ENCODE measurements at places on chromosomes 7 and 10.

DNA sequence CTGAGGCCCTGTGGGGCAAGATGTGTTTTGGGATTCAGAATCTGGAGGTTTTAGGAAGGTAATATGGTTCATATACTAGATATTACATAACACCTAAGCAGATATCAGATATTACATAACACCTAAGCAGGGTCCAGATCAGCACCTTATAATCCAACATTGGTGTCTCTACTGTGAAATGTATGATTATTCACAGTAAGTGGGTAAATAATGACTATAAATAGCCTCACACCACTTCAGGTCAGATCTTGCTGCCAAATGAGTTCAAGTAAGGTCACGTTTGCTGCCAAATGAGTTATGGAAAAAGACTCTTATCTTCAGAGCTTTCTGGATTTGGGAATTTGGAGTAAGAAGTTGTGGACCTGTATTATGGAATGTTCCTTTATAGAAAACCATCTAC lies 14.6 kb downstream of the ADRB1 start:
- no peak for DNase-seq

DNA sequence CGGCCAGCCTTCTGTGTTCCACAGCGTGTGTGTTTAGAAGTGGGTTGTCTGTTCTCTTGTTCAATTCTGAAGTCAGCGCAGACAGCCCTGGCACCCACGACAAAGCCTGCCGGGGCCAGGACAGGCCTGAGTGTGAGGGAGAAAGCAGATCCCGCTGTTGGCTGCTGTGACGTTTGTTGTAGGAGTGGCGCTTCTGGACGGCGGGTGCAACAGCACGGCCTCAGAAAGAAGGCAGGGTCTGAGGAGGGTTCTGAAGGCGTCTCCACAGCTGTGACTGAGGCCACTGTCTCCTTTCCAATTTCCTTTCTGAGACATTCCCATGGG lies 76.2 kb downstream of the VIPR2 start:
- peak; percentile 13 for DNase-seq

DNA sequence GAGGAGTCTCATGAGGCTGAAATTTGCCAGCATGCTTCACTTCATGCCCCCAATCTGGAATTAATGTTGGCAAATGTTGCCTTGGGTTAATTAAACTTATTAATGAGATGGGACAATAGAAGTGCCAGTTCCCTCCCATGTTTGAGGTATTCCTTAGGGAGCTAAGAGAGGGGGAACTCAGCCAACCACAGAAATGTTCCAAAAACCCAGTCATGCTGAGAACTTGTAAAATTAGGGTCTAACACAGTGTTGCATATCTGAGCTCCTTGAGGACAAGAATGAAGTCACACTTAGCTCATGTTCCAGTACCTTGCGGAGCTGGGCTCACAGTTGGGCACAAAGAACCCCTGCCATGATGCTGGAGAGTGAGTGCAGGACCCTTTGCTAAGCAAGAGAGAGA lies 89.4 kb downstream of the OAT start:
- no peak for DNase-seq

- no peak for DNase-seq
Measured at GRCh38 chr7:46173476-46174195, 252.6 kb upstream of the IGFBP3 start.

GRCh38 chr7:148419856-148420832 lies 170.4 kb upstream of the C7orf33 start:
- no peak for DNase-seq

GRCh38 chr7:132977234-132977633 lies 104.7 kb downstream of the CHCHD3 start:
- DNase-seq: no peak

GRCh38 chr10:103666087-103666761 lies 172.7 kb downstream of the NEURL1 start:
- DNase-seq: peak; percentile 55

DNA sequence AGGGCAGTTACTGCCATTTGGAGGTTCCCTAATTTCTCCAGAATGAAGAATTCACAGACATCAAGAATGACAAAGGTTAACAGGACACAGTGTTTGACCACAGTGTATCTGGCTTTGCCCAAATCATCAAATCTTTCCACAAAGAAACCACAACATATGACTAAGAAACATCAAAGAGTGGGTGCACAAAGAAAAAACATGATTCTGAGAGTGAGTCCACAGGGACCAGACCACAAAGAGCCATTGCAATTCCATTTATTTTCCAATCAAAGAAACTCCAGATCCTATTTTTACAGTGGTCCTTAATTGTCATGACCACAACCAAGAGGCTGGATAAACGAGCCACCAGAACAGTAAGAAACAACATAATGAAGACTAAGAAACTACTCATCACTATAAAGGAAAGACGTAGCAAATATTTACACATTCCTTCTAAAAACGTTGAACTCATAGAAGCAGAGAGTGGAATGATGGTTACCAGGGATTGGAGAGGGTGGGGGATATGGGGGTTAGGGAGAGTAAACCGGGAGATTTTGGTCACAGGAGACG lies 286.5 kb downstream of the DOCK4 start:
- no peak for DNase-seq

DNA sequence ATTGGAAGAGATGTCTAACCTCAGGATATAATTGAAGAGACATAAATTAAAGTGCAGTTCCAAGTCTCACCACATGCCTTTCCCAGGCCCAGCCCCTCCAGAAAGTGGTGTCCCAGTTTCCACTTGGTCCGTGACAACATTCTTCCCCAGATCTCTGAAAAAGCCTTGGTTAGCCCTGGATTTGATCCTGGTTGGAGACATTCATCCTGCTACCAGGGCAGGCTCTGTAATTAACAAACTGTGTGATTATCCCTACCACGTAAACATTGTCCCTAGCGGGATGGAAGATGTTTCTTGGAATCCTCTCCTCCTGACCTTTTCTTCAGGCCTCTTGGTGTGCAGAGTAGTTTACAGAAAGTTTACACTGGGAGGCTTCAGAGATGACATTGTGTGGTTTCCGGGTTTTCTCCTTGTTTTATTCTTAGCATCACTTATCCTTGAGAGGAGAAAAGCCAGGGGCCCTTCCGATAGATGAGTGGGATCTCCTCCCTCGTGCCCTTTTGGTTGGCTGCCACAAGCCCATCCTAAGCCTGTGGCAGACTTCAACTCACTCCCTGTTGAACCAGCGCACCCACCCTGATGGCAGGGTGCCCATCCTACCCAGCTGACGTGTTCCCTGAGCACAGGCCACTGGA lies 83.8 kb downstream of the COL13A1 start:
- peak; percentile 4 for DNase-seq

DNA sequence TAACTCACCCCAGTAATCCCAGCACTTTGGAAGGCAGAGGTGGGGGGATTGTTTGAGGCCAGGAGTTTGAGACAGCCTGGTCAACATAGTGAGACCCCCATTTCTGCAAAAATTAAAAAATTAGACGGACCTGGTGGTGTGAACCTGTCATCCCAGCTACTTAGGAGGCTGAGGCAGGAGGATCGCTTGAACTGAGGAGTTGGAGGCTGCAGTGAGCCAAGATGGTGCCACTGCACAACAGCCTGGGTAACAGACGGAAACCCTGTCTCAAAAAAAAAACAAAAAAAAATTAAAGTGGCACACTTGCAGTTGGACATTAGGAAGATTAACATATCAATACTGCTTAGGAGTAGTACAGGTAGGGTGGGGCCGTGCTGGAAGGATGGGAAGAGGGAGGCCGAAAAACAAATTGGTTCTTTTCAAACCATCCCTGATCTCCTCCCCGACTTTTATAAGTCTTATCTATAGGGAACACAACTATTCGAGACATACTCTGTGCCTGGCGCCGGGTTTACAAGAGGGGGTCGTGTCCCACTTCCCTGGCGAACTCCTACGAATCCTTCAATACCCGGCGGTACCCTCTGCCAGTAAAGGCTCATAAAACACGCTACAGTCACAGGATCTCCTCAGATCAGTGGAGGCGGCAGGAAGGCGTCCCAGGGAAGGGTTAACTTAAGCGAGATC lies 628 bp downstream of the TAF6 start:
- DNase-seq: peak; percentile 65

- DNase-seq: no peak
Measured at GRCh38 chr7:46939089-46939488, 642.8 kb downstream of the TNS3 start.

DNA sequence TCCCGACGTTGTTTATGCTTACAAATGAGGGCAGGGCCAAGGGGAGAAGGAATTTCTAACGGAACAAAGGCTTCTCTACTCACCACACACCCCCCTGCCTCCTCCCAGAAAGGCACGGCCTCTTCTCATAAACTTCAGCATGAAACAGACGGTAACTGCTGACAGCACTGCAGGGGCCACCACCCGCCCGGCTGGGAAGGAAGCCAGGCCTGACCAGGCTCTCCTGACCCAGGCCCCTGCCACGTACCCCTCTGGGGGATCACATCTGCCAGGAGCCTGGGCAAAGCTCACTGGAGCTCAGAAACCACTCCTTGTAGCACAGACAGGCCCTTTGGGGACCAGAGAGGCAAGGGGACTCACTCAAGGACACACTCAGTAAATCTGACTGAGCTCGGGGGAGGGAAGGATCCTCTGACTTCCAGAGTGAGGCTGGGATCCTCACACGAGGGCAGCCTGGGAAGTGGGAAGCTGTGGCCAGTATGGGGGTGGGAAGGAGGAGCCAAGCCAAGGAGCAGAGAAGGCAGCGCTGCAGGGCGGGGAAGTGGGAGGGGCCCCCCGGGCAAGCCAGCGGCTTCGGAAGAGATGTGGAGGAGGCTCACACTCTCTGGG lies 46.1 kb downstream of the ZCCHC24 start:
- DNase-seq: peak; percentile 5

DNA sequence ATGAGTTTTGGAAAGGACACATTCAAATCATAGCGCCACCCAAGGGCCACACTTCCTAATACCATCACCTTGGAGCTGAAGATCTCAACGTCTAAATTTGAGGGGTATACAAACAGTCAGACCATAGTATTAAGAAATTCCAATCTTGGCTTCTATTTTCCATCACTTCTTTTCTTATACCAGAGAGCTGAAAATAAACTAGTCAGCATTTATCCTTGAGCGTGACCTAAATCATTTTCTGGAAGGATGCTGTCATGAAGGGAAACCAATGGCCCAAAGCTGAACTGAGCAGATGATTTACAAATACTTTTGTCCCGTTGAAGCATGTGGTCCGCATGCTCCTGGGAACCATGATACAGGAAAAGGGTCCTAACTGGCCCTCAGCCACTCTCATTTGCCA lies 921.9 kb downstream of the CCSER2 start:
- DNase-seq: no peak

GRCh38 chr7:116689790-116690259 lies 17.8 kb downstream of the MET start:
- no peak for DNase-seq

DNA sequence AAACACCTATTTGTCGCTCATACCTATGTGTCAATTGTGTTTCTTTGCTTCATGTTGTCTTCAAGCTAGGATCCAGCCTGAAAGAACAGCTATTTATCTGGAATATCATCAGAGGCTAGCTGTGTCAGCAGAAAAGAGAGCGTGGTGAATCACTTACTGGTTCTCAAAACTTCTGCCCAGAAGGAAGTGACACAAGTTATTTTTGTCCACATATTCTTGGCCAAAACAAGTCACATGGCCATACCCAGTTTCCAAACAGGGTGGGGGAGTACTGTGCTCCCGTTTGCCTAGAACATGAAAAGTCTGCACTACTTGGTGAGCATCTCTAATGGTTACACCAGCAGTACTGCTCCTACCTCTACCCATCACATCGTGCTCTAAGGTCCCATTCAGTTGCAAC lies 160.9 kb upstream of the CSTF2T start:
- DNase-seq: no peak

DNA sequence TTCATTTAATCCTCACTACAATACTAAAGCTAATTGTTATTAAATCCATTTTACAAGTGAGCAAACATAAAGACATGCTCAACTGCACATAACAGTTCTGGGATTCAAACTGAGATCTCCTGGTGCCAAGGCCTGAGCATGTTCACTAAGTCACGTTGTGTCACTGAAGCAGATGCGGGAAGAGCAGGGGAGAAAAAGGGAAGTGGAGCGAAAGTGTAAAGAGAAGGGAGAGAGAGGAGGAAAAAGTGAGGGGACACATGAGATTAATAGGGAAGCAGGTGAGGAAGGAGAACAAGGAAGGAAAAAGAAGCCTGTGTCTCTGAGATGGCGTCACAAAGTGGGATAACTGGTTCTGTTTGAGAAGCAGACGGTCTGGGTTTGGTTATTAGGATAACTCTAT lies 38.9 kb upstream of the KAT6B start:
- no peak for DNase-seq

DNA sequence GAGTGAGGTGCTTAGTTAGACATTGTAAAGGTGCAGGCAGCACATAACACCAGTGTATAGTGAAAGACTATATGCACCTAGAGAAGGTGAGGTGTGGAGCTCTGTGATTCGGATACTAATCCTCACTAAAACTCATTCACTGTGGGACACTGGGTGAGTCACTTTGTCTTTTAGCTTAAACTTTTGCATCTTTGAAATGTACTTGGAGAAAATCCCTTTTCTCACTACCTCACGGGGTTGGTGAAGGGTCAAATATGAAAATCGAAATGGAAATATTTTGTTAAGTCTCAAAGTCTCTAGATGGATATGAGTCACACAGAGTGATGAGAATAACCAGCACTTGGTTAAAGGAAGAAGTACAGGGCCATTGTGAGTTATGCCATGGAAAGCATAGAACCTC lies 38.0 kb downstream of the MDFIC start:
- no peak for DNase-seq

DNA sequence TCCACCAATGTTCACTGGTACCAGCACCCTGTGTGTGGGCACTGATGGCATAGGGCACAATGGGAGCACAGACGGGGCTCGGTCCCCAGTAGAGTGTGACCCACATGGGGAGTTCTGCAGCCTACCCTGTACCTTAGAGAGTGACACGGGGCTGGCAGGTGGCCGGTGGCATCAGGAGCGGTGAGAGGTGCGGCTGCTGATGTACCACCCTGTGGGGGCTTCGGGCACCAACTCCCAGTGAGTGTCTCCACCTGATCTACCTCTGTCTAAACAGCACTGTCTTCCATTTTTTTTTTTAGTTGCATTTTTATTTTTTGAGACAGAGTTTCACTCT lies 4.1 kb downstream of the JAKMIP3 start:
- no peak for DNase-seq
